Hypothalamus (tissue), 51 donors: ENCODE measurements at places on chromosomes 6 and 20.

- DNase-seq = no peak
These were observed 83.3 kb downstream of the MTFR2 start for GRCh38 chr6:136166815-136167214.

DNA sequence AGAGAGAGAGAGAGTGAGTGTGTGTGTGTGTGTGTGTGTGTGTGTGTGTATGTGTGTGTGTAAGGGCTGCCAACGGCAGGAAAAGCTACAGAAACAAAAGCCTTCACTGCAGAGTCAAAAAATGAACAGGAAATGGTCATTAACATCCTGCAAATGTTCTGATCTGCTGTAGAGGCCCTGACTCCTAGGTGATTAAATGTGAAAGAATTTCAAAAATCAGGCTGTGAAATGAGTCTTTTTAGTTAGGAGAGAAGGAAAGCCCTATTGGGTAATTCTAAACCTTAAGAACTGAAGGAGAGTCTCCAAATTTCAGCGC, 166.5 kb upstream of the MYLIP start:
- no peak for DNase-seq

DNA sequence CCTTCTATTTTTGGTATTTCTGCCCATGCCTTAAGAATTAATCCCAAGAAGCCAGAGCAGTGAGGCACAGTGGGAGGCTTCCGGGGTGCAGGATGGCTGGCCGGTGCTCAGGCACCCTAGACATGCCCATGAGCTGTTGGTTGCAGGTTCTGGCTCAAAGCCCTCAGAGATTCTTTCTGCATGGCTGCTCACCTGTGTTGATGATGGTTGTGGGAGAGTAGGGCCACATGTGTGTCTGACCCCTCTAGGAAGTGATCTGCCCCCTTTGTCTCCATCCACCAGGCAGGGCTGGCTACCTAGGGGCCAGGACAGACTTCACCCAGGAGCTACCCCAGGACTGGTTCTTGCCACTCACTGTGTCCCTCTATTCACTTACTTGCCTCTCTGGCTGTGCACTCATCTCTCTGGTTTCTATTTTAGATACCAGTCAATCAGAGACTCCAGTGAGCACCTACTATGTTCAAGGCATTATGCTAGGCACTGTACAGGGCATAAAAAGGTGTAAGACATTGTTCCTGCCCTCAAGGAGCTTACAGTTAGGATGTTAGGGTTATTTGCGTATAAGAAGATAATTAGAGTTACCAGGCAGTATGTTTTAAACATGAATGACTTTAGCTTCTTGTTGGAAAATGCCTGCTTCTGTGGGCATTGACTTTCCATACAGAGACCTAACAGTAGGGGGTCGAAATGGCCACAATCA, 16.8 kb downstream of the CD83 start:
- no peak for DNase-seq

GRCh38 chr6:136189104-136189503, 61.0 kb downstream of the MTFR2 start:
- no peak for DNase-seq

DNA sequence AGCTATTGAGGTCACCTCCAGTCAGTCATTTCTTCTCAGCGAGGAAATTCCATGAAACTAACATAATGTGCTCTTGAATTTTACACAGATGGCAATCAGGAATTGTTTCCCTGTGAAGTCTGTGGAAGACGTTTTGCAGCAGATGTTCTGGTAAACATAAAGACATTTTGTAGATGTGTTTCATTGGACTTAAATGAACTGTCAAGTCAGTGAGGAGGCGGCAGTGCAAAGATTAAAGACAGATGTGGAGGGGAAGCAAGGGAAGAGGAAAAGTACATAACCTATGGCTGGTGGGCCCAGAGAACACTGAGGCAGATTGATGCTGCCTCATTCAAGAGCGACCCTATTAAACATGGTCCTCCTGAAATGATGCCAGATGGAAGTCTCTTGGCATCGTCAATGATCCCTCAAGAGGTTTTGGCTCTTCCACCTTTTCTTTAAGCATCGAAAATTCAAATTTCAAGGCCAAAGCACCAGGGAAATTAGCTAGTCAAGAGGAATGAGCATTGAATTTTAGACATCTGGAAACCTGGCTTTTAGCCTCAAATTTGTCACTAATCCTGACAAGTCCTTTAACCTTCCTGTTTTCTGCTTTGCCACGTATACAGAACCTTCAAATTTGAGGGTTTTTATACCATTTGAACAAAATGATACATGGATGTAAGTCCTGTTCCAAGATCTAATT, 20.1 kb downstream of the ZC2HC1B start:
- no peak for DNase-seq

DNA sequence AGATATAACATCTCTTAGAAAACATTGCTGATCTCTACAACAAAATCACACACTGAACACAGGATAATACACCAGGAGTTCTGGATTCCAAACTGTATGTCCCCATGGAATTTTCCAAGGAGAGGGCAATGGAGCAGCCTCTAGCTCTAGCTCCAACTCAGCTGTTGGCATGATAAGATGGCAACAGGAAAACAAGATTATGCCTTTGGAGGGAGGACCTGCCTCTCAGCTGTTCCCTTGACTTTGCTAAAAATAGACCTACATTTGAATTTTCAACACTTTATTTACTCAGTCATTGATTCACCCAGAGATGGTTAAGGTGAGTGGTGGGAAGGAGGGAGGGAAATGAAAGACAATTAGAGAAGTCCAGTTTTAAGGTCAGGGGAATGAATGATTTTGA, 246.7 kb downstream of the ALDH8A1 start:
- no peak for DNase-seq

DNA sequence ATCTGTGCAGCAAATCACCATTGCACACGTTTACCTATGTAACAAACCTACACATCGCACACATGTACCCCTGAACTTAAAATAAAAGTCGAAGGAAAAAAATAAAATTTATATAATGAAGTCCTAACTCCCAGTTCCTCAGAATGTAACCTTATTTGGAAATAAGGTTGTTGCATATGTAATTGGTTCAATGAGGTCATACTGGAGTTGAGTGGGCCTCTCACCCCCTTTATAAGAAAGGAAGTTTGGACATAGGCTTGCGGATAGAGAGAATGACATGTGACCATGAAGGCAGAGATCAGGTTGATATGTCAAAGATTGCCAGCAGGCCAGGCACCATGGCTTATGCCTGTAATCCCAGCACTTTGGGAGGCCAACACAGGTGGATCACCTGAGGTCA, 16.1 kb upstream of the ZBTB22 start:
- no peak for DNase-seq

DNA sequence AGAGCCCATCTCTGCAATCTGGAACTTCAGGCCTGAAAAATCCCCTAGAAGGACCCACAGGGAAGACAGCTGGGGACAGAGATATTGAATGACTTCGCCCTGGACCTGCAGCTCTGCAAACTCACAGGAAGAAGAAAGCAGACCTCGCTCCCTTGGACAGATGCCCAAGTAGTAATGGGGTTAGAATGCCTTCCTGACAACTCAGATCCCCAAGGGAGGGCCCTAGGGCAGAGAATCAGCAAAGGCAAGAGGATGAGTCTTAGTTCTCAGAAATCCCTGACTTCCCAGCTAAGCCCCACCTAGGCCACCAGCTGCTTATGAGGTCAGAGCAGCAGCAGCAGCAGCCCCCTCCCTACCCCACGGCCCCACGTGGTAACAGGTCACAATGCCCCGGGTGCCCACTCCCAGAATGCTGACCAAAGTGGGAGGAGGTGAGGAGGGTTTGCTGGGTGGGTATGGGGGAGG, at the start of gene C20orf141:
TSS of gene C20orf141 (plus strand) at position 401 of the 465 bp plus-strand sequence. CDS start 198 bp downstream, outside the sequence.
- DNase-seq = no peak

- DNase-seq = no peak
These were observed 117.4 kb downstream of the TTLL2 start for GRCh38 chr6:167442245-167442644.
